ENCODE measurements at places on chromosomes 3 and 15.

DNA sequence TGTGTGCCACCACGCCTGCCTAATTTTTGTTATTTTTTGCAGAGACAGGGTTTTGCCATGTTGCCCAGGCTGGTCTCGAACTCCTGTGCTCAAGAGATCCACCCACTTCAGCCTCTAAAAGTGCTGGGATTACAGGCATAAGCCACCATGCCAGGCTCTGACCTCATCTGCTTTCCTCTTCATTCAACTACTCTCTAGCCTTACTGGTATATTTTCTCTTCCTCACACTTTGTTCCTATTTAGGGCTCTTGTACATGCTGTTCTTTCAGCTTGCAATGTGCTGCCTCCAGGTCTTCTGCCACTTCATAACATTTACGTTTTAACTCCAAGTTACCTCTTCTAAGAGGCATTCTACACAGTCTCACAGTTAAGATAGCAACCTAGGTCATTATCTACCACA is 34.9 kb downstream of the PIK3CB start:
- DNase-seq: no peak

- no peak for DNase-seq
These were observed 21.7 kb downstream of the AQP9 start for GRCh38 chr15:58159827-58160386.

DNA sequence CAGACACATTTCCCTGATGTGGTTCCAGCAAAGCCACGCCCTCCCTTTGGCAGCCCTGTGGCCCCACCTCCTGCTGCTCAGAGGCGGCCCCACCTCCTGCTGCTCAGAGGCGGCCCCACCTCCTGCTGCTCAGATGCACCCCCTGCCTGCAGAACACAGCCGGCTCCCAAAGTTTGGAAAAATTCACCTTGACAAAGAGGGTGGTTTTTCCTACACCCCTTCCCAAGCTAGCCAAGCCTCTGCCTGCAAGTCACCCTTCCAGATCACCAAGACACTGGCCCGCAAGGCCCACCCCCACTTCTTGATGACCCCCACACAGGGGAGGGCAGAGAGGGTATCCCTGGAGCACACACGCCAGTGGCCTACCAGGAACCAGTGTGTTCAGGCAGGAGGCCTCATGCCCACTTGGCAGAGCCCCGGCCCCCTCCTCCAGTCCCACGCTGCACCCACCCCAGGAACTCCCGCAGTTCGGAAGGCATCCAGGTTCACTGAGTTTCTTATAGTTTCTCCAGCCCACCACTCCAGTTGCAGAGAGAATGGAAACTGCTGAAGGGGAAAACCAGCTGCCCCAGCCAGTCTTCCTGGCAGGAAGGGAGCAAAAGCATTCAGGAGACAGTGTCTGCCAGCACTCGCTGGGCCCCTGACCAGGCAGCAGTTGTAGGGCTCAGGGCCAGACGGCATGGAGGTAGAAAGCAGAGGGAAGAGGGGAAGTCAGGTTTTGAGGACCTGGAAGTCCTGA is 2.3 kb upstream of the HAPLN3 start:
- no peak for DNase-seq

- DNase-seq: no peak
These were observed 7.4 kb downstream of the SEMA3G start for GRCh38 chr3:52437326-52438103.

- no peak for DNase-seq
These were observed 181.7 kb downstream of the LPP start for GRCh38 chr3:188335656-188336055.

DNA sequence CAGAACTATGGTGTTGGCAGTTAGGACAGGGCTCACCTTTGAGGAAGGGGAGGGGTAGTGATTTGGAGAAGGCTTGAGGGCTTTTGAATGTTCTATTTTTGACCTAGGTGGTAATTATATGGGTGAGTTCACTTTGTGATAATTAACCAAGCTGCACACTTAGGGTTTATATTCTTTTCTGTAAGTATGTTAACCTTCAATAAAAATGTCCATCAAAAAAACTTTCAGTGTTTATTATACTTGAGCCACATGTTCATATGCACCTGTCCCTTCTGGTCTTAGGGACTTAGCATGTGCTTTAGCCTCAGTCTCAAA is 28.4 kb downstream of the PDE8A start:
- no peak for DNase-seq

GRCh38 chr3:34727700-34728099 is 911.6 kb upstream of the ARPP21 start:
- DNase-seq: no peak

- no peak for DNase-seq
These were observed 1041.4 kb downstream of the NTRK3 start for GRCh38 chr15:87215100-87215499.

DNA sequence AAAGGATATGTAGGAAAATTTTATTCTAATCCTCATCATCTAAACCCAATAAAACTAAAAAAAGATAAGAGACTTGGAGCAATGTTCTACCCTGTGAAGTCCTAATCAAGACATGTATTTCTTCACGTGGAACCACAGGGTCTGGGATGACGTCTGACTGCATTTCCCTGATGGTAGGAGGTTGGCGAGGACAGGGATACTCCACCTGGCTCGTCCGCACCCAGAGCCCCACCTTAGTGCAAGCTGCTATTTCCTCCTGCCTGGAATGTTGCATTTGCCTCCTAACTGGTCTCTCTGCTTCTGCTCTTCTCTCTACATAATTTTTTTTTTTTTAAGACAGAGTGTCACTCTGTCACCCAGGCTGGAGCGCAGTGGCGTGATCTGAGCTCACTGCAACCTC is 57.7 kb upstream of the RASGRP1 start:
- no peak for DNase-seq

GRCh38 chr3:161217496-161217895 is 3.6 kb upstream of the NMD3 start:
- DNase-seq: no peak

GRCh38 chr3:173399044-173399443 is 1.5 kb downstream of the NLGN1 start:
- DNase-seq: no peak

DNA sequence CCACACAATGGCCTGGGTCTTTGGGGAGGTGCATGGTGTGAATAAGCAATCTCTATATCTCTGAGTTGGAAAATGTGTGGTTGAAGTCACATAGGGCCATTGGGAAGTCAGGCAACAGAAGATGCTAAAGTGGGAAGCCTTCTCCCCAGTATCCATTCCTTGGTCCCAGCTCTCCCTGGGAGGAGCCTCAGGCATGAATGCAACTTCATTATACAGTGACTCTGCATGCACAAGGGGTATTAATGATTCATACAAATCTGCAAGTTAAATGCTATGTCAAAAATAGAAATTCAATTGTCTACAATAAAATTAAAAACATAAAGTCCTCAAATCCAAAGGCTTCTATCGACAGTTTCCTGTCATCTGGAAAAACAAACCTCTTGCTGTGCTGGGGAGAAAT is 108.8 kb downstream of the RAB11A start:
- no peak for DNase-seq
